ENCODE measurements at places on chromosomes 6 and 20.
A peak's percentile ranks its signal among the peaks of the same experiment; 100 is the strongest.

GRCh38 chr6:46170357-46171289, at the start of gene ENPP5:
Gene ENPP5, minus strand, starts transcription at chr6:46170980. Its CDS starts 2,718 bp downstream, at chr6:46168262.
- DNase-seq = peak; percentile 6

DNA sequence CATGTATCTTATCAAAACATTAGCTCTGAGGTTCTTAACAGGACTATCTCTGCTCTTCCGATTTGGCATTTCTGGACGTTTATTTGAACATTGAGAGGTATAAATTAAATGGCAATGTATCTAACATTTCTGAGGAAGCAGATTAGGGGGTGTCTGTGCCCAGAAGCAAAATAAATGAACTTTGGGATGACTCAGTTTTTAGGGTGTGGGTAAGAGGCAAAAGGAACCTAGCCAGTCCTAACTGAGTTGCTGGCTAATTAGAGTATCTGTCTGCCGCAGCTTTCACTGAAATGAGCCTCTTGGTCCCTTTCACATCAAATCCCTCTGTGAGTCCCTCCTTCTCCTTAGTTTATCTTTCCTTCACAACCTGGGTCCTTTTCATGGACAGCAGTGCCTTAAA, 1.1 kb downstream of the RNF144B start:
- no peak for DNase-seq

- DNase-seq = no peak
Observed at GRCh38 chr6:123091896-123092271, 95.8 kb downstream of the CLVS2 start.

DNA sequence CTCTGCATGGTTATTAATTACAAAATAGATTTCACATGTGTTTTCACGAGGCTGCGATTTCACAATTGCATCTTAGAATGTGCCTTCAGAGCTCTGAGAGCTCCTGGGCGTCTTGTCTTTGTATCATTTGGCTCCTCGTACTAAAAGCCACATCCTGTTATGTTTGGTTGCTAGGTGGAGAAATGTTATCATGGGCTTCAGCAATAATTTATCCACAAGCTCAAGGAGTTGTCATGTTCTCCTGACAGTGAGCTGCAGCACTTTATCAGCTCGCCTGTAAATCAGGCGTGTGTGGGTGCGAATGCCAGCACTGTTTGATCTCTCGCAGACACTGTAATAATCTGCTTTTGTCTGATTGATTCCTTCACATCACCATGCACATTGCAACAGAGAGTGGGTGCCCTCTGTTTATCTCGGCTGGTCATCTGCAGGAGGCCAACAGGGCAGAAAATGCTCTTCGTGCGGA, 218.6 kb upstream of the ZFP64 start:
- DNase-seq = no peak

GRCh38 chr20:49380337-49380780, 102.1 kb downstream of the KCNB1 start:
- DNase-seq = no peak

GRCh38 chr6:71043902-71044301, 87.0 kb upstream of the B3GAT2 start:
- no peak for DNase-seq

GRCh38 chr6:122026582-122027369, 372.7 kb upstream of the HSF2 start:
- no peak for DNase-seq

DNA sequence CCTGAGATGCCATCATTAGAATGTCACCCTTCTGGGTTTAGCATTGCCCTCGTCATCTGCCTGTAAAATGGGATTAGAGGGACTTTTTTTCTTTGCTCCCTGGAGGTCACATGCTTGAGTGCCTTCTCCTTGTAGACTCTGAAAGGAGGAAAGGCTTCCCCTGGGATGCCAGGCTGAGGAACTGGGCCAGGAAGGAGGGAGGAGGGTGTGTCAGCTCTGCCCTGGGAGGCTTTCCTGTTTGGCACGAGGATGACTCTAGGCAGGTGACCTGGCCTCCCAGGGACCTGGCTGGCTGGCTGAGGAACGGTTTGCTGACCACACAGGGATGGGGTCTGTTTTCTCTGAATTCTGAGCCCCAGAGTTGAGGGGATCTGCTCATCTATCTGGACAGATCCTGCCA, 137.9 kb upstream of the RNF24 start:
- no peak for DNase-seq
